Left renal pelvis (tissue), 4 donors: ENCODE measurements at places on chromosomes 1 and 21.
A peak's percentile ranks its signal among the peaks of the same experiment; 100 is the strongest.

GRCh38 chr1:156905176-156905575, 11.7 kb downstream of the PEAR1 start:
- DNase-seq = no peak

- DNase-seq = no peak
Observed at GRCh38 chr1:41444246-41444645, 40.2 kb downstream of the EDN2 start.

GRCh38 chr1:236465231-236465958, 58.4 kb upstream of the LGALS8 start:
- no peak for DNase-seq

GRCh38 chr1:11059155-11059967, 457 bp downstream of the SRM start:
- no peak for DNase-seq

DNA sequence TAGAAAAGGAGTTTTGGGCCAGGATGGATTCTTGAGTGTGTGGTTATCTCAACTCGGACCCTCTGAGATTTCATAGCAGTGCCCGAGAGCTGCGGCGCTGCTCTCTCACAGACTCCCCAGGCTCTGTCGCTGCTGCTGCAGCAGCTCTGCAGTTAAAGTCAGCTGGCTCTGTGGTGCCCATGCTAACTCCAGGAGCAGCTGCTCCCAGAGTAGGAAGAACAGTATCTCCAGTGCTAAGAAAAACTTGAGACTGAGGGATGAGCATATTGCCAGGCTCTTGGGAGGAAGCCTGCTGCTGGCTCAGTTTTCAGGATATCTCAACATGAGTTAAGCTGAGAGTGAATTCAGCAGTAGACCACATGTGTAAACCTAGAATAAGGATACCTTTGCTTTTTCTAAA, 4.5 kb downstream of the LCE2D start:
- no peak for DNase-seq

GRCh38 chr21:40850071-40850470, 3.1 kb upstream of the DSCAM start:
- no peak for DNase-seq

- DNase-seq = no peak
Observed at GRCh38 chr1:81446000-81446669, 354.6 kb upstream of the ADGRL2 start.

DNA sequence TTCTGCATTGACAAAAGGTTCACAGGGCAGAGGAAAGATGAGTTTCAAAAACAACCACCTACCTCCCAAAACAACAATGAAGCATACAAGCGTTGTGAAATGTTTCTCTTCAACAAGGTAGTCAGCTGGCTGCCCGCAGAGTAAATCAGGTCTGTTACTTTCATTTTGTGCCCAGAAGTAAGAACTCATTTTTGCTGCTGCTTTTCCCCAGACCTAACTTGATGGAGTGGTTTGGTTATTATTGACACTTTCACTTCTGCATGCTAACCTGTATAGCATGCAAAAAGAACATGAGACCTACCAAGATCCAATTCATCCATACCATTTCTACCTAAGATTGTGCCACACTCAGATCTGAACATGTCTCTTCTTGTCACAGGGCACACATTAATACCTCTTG, 1.3 kb downstream of the SLC9C2 start:
- no peak for DNase-seq

DNA sequence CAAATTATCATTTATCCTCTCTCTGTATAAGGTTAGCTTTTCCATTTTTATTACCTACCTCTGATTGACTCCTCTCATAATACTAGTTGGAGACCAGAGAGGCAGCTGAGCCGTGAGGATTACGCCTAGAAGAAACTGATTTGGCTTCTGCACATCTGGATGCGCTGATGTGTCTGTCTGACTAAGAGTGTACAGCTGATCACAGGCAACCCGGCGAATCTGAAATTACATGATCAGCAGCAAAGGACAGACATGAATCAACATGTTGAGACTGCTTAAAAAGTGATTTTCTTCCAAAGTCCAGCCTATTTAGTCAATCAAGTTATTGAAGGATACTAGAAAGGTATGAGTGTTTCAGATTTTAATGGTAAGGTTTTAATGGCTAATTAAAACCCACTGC, 81.2 kb downstream of the PCSK9 start:
- no peak for DNase-seq

- DNase-seq = no peak
Observed at GRCh38 chr1:203225071-203225470, 4.4 kb downstream of the CHIT1 start.

GRCh38 chr1:119676571-119677206, 28.6 kb upstream of the ZNF697 start:
- no peak for DNase-seq

- no peak for DNase-seq
Observed at GRCh38 chr1:99934801-99935200, 35.0 kb upstream of the SLC35A3 start.

DNA sequence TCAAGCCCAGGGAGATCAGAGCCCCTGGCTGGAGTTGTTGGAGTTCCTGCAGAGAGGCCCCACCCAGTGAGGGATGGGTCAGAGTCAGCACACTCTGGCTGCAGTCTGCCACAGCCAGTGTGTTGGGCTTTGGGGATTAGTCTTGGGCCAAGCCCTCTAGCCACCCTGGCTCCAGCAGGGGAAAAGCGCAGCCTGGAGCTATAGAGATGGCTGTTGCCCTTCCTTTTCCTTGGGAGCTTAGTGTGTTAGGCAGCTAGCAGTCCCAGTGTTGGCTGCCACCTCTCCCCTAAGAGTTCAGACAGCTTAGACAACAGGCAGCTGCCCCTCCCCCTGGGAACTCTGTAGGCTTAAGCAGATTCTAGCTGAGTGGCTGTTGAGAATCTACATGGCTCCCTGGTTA, 45.1 kb downstream of the DPT start:
- DNase-seq = no peak

GRCh38 chr1:170471398-170472053, 60.4 kb upstream of the GORAB start:
- DNase-seq = no peak

DNA sequence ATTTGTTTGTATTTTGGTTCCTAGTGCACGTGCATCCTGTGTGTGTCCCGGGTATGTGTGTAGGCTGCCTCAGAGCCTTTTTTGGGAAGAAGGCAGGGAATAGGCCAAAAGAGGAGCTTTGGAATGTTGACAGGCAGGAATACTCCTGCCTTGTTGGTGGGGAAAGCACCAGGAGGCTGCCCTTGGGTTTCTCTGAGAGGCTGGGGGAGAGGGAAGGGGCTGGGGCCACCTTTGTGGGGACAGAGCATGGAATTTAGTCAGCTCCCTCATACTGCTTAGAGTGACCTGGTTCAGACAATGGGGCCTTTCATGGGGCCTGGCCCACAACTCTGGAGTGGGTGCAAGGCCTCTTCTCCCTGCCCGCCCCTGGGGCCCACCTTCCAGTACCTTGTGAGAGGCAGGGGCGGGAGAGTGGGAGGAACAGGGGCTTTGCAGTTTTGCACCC, 31.3 kb downstream of the ACOT11 start:
- no peak for DNase-seq

DNA sequence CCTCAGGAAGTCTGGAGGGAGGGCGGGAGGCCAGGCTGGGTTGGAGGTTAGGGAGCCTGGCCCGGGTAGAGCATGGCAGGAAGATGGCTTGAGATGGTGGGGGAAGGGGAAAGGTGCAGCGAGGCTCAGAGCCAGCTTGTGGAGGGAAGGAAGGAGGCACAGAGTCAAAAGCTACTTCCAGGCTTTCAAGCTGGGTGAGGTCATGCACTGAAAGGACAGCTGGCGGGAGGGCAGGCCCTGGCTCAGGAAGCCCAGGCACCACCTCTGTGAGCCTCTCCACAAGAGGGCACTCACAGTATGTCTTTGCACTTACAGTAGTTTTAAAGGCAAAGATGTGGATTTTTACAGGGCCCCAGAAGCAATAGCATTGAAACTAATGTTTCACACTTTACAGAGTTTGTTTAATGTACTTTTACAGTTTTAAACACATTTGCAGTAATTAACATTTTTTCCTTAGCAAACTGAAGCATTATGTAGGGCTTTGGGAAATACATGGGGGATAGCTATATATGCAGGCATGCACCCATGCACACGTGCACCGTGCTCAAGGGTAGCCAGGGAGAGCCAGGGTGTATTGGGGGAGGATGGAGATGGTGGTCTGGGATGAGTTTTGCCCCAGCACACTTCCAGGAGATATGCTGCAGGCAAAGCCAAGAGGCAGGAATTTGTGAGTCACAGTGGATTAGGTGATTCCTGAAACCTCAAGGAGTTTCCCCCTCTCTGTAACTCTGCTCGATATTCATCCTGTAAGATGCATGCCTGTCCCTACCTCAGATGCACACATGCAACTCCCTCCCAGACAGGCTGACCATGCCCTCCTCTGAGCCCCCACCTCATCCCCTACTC, 6.1 kb upstream of the ADAM15 start:
- DNase-seq = no peak

DNA sequence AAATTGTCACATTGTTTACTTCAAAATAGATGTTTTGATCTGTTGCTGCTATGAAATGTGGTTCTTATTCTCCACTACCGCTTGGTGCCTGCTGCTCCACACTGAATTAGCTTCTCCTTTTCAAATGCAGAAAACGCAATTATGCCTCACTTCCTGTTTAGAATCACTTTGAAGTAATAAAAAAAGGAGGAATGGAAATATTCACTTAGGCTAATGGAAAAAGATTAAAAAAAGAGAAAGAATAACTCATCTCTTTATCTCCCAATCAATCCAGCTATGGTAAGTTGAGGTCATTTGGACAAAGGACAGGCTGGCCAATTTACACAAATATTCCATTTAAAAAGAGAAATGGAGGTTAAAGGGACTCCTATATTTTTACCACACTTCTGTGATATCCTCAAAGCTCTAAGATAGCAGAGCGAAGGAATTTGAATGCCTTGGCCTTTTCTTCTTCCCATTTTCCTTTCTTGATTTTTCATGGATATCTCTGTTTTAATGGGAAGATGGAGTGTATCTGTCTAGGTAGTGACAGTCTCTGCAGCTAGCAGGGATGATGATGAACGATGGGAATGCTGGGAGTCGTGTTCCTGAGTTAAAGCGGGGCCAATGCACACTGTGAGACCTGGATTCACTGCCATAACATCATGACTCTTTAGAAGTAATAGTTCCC, 35.7 kb downstream of the RGS5 start:
- no peak for DNase-seq

DNA sequence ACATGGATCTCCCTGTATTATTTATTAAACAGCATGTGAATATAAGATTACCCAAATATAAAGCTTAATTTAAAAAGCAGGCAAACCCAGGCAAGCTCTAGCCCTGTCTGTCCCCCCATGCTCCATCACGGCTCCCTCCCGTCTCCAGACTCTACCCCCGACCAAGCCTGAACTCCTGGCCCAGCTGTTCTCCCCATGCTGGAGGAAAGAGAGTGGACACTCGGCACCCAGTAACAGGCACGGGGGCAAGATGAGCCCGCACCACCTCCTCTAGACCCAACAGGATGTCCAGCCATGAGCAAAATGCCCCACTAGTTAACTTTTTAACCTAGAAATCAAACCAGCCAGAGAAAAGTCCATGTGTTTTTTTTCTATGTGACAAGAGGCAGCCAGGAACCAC, 19.3 kb downstream of the SLC19A1 start:
- no peak for DNase-seq

DNA sequence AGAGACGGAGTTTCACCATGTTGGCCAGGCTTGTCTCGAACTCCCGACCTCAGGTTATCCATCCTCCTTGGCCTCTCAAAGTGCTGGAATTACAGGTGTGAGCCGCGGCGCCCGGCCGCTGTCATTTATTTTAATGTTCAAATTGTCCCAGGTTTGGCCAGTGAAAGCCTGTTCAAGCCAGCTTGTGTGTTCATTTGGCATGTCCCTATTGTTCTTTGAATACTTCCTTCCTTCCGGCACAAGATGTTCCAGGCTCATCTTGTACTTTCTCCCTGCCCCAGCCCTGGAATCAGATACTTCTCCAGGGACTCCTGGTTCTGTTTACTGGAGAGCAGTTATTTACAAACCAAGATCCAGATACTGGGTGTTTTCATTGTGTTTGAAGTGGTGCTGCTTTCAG, 37.0 kb downstream of the ZBTB8B start:
- DNase-seq = no peak

- peak; percentile 76 for DNase-seq
Observed at GRCh38 chr1:47532921-47533792, 95.3 kb downstream of the FOXD2 start.

GRCh38 chr1:228374711-228375577, 31.7 kb downstream of the TRIM11 start:
- DNase-seq = no peak

DNA sequence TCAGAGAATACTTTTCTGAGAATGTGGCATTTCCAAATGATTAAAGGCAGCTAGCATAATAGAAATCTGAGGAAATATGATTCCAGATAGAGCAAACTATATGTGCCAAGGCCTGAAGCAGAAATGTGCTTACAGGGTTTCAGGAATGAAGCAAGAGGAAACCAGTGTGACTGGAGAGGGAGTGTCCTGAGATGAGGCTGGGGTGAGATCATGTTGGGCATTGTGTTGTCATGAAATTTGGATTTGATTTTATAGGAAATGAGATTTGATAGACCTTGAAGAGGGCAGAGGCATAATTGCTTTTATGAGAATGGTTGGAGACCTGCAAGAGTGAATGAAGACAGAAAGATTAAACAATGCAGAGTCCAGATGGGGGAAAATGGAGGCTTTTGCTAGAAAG, 338.1 kb upstream of the SNX7 start:
- DNase-seq = no peak

GRCh38 chr1:19981507-19982312, 2.3 kb upstream of the PLA2G2A start:
- no peak for DNase-seq

DNA sequence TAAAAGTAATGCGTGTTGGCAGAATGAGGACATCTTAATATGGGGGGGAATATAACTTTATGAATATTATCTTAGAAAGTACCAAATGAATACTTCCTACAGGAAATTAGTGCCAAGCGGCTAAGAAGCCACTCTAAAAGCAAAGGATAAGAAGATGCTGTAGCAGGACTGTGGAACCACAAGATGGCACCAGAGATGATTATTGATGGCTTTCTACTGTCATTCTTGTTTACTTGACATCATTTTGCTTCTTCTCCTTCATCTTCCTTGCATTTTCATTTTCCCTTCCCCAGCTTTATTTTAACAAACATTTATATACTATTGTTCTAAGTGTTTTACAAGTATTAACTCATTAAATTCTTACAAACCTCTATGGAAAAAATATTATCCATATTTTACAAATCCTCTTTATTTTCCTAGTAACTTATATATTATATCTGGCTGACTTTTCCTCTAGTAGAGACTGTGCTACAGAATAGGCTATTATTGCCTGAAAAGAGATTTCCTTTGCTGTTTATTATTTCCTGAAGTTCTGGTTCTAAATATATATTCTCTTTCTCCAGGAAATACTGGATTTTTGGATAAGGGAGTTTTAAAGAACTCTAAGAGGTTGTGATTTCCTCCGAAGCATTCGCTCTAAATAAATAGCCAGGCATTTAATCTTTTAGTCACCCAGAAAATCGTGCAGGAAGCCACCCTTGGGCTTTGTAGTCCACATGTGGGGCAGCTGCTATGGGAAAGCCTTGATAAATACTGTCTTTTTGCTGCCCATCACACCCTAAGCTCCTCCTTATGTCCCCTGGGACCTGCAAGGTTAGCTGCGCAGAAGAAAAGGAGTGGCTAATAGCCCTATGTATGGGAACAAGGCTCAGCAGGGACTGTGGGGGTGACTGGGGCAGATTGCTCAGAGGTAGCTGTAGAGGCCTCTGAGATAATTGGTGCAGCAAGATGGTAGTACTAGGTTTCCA, 69.8 kb downstream of the TPR start:
- DNase-seq = no peak
